ENCODE measurements at places on chromosomes 7 and 10.

GRCh38 chr7:67854221-67855178 is 857.9 kb downstream of the TYW1 start:
- no peak for DNase-seq

- DNase-seq: no peak
These were observed 12.2 kb downstream of the ARPC1B start for GRCh38 chr7:99386584-99387238.

DNA sequence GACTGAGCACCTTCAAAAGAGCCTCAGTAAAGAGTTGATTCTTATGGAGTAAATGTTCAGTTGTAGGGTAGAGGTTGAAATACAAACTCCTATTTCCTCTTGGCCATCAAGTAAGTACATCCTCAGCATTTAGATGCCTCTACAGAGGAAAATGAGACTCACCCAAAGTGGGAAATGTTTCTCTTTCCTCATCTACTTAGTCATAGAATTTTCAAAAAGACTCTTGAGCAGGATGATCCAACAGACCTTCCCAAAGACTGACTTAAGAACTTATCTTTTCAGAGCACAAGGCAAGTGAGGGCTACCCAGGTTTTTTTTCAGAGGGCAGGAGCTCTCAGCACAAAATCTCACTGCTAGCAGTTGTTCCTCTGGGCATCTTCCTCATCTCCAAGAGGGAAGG is 449.1 kb downstream of the KCNMA1 start:
- no peak for DNase-seq

DNA sequence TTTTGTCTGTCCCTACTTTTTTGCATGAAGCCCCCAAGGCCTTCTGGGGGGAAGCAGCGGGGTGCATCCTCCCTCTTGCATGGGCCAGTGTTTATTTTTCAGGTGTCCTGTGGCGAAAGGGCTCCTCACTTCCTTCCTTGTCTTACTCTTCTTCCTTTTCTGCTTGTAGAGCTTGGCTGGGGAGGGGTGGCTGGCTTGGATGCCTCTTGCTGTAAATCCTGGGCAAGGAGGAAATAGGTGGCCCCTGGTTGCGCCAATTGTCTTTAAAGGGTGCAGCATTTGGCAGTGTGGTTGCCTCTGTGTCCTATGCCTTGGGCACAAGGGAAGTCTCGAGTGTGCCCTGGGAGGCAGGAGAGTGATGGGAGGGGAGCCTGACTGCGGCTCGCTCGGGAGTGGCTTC is 95.0 kb downstream of the SH2D4B start:
- no peak for DNase-seq

DNA sequence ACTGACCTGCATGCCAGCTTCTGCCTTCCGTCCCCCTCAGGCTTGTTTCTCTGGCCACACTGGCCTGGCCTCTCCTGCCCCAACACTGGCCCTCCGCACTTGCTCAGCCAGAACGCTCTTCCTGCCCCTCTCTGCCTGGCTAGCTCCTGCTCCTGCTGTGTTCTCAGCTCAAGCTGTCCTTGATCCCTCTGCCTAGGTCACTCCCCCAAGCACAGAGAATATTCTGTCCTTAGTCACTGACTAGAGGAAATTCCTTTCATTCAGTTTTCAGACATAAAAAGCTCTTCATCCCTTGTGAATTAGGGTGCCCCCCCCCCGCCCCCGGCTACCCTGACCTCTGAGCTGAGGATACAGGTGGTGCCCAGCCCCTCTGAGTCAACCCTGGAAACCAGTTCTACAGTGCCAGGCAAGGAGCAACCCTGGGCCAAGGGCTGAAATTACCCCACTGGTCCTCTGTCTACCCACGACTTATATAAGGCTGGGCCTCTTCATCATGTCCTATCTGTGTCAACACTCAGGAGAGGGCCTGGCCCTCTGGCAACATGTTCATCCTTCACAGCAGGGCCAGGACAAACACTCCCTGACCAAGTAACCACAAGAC is 6.6 kb upstream of the SGPL1 start:
- DNase-seq: no peak

DNA sequence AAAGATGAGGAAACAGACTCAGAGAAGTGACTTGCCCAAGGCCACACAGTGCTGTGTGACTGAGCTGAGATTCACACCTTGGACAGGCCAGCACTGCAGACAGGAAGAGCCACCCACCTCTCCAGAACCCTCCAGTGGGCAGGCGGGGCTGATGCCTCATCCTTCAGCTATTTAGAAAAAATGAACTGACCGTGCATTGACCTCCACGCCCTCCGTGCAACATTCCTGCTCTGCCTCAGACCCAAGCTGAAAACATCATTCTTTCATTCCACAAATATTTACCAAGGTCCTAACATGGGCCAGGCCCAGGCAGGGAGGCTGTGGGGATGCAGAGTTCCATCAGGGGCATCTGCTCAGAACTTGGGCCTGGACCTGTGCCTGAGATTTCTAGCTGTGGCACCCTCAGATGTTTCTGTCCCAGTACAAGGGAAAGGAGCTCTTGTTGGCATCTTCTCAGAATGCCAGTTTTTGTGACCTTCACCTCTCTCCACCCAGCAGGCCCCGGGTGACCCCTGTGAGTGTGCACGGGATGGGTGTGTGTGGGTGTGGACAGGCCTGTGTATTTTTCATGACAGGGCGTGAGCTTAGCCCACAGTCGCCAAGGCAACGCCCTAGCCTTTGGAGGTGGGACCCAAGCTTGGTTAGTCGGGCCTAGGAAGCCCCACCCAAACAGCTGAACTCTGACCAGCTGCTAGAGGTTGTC is 6.5 kb downstream of the VSIR start:
- DNase-seq: no peak

DNA sequence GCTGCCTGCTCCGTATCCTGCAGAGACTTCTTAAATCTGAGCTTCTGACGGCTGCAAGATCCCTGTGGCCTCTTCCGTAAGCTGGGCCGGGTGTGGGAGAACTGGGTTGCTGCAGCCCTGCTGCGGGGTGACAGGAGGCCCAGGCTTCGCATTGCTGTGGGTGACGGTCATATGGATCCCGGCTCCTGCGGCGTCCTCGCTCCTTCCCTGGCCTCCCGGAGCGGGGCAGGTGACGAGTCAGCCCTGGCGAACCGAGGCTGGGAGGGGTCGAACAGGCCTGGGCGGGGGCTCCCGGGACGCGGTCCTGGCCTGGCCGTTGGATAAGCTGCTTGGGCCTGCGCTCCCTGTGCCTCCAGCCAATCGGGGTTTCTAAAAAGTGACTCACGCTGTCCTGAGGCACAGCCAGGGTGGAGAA is 7.8 kb upstream of the UBE2D1 start:
- no peak for DNase-seq

DNA sequence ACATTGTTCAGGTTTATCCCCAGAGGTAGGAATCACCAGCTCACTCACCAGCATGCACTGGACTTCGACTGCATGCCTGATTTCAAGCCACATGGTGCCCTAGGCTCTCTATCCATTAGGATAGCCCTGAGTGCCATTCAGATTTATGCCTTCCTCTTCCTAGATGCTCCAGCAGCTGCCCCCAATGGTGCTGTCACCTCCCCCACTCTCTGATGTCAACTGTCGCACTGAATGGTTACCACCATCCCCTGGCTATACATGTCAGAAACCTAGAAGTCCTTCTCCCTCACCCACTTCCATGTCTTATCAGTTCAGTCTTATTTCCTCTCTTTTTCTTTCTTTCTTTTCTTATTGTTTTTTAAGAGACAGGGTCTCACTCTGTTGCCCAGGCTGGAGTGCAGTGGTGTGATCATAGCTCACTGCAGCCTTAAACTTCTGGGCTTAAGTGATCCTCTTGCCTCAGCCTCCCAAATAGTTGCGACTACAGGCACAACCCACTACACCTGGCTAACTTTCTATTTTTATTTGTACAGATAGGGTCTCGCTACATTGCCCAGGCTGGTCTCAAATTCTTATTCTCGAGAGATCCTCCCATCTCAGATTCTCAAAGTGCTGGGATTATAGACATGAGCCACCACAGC is 2.9 kb downstream of the SFXN4 start:
- no peak for DNase-seq

GRCh38 chr7:5689716-5690115 is 91.7 kb downstream of the RNF216 start:
- no peak for DNase-seq

DNA sequence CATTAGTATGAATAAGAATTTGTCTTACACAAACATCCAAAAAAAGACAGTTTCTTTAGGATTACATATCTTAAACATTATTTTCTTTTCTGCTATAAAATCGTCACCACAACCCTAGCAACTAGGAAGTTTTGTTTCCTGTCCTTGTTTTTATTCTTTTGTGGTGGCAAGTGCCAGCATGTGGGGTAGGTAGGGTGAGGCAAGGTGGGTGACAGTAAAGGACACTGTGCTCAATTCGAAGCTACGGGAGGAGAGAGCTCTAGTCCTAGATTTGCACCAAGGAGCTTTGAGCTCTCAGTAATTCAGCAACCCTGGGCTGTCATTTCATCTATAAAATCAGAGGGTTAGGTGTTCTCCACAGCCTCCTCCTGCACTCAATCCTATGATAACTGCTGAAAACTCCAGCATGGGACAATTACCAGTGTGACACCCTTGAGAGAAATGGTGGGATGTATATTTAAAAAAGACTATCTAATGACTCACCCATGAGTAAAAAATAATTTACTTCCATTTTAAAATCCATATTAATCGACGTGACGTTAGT is 187.1 kb downstream of the FAM107B start:
- DNase-seq: no peak

GRCh38 chr10:133309720-133310398 is 1.1 kb downstream of the ZNF511 start:
- DNase-seq: peak; percentile 54

DNA sequence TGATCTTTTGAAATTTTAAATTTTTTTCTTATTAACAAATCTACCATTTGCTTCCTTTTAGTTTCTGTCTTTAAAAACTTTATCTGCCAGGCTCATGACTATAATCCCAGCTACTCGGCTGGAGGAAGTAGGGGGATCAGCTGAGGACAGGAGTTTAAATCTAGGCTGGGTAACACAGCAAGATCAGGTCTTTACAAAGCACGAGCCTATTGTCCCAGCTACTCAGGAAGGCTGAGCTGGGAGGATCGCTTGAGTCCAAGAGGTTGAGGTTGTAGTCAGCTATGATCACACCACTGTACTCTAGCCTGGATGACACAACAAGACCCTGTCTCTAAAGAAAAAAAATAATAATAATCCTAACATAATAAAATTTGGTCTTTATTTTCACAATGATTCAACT is 17.5 kb downstream of the DPY19L1 start:
- DNase-seq: no peak

- no peak for DNase-seq
These were observed 20.8 kb upstream of the ADAM12 start for GRCh38 chr10:126408953-126409641.

DNA sequence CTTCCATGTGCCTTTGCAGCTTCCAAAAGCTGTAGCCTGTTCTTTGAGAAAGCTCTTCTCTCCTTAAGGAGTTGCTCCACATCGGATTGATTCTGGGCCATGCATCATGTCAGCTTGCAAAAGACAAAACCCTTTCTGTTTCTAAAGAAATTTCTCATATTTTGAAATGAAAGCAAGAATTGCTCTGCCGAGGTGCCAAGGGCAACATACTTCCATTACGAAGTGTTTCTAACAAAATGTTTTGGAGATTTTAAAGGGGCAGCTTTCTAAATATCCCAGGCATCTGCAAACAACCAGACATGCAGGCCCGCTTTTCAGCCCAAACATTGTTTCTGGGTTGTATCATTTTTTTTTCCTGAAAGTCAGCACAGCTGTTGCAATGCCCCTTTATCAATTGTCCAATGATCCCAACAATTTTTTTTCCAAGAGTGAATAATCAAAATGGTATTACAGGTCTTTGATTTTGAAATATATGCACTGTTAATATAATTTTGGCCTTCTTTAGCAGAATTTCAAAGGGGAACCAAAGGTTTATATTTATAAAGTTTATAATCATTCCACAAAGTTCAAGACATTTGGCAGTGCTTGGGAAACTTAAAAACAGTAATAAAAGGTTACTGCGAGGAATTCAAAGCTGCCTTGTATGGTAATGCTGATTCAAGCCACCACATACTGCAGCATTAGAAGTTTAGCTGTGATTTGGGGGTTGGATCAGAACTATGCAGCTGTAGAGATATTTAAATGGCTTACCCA is 61.0 kb downstream of the TES start:
- DNase-seq: no peak

DNA sequence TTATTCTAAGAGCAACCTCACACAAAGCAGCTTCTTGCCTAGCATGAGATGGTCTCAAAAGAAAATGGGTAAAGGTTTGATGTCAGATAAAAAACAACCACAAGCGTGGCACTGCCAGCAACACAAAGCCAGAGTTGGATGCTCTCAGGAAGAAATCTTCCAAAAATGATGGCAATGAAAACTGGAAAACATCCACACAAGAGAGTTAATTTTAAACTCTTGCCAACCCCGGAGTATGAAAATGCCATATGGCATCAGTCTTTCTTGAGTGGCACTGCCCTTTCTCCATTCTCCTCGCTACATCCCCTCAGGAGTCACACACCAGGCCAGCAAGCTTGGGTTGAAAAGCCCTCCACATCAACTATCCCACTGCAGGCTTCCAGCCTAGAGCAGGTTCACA is 41.0 kb downstream of the CADPS2 start:
- no peak for DNase-seq

DNA sequence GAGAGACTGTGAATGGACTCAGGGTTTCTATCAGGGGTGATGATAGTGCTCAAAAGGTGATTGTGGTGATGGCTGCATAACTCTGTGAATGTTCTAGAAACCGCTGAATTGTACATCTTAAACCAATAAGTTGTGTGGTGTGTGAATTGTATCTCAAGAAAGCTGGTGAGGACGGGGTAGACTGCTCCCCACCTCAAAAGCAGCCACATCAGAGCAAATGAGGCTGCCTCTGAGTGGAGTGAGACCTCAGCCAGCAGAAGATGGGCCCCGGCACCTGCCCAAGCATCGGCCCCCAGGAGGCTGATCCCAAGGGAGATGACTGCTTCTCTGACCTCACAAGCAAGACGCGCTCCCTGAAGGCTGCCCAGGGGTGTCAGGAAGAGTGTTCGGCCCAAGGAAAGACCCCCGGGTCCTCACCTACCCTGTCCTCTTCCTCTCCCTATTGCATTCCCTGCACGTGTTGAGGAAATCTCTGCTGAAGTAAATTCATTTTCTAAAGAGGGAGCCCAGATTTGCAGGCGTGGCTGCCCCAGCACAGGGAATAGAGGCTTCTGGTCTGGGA is 279.3 kb upstream of the SHH start:
- DNase-seq: no peak

- DNase-seq: no peak
These were observed 56.2 kb upstream of the IGFBP3 start for GRCh38 chr7:45977256-45977780.

GRCh38 chr10:113493195-113493594 is 59.7 kb upstream of the HABP2 start:
- DNase-seq: no peak

GRCh38 chr10:35324196-35324595 is 12.1 kb upstream of the CCNY start:
- DNase-seq: no peak

GRCh38 chr10:14556285-14556956 is 218.3 kb downstream of the FAM107B start:
- no peak for DNase-seq

DNA sequence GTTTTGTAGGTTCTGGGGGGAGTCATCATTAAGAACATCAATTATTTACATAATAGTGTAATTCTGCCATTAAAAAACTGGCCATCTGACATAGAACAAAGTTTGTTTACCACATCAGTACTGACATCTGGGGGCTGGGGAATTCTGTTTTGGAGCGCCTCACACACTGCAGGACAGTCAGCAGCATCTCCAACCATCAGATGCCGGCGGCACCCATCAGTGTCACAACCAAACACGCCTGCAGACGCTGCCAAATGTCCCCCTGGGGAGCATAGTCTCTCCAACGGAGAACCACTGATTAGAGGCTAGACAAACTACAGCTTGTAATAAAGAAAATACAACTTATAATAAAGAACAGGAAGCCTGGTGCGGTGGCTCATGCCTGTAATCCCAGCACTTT is 26.0 kb downstream of the GNA12 start:
- no peak for DNase-seq

Data from LNCaP clone FGC (cell line).